Stimulated activated CD8-positive, alpha-beta memory T cell treated with anti-CD3 and anti-CD28 coated beads, Interleukin-2, amount 100 ng/mL, for 1 hour (primary cell): ENCODE measurements at places on chromosomes 4 and X.

DNA sequence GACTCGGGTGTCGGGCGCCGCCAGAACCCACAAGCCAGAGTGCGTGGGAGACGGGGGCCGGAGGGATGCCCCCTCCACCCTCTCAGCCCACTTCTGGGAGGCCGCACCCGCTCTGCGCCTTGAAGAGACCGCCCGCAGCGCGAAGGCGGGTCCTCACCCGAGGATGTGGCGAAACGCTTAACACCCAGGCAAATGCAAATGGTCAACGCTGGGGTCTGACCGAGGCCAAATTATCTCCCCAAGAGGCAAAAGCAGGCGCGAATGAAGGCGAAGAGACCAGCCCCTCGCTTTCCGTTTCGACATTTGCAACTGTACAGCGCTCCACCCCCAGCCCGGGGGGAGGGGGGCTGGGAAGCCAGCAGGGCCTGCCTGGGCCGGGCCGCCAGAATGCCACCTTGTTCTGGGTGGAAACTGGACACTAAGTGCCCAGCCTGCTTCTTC, 137.7 kb upstream of the ZIC3 start:
- no peak for DNase-seq

- DNase-seq = no peak
Observed at GRCh38 chrX:100748108-100748507, 16.2 kb upstream of the SYTL4 start.

DNA sequence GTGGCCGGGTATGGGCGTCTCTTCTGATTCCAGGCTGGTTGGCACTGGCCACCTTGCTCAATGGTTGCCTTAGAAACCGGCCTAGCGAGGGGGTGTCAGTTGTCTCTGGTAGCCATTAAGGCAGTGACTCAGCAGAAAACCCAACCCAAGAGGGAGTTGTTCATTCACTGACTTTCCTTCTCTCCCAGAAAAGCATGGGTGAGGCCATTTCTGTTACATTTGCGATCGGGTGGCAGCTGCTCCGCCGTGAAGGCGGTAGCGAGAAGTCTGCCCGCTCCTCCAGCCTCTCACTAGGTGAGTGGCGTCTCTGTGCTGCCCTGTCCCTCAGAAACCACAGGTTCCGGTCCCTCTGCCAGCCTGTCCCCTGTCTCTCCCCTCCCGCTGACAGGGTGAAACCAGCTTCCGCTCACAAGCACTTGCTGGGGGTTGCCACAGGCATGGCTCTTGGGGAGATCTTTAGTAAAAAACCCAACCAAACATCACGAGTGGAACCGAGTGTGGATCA, 17.4 kb downstream of the IRAK1 start:
- DNase-seq = no peak

- DNase-seq = no peak
Observed at GRCh38 chr4:78870056-78870455, 69.2 kb downstream of the PAQR3 start.

DNA sequence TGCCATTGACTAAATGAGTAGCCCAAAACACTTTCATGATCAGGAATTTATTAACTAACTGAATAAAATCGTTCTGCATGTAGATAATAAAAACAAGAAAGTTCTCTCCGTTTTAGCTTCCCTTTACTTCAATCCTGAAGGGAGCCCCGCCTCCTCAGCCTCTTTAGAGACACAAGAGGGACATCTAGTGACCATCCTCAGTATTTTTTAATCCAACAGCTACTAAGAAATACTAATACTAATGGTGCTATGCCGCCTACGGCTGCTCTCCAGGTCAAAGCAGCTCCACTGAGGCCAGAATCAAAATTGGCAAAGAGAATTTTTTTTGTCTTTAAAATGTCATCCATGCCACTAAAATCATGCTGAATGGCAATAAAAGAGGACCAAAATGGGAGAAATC, 3.2 kb upstream of the PCDH19 start:
- no peak for DNase-seq

DNA sequence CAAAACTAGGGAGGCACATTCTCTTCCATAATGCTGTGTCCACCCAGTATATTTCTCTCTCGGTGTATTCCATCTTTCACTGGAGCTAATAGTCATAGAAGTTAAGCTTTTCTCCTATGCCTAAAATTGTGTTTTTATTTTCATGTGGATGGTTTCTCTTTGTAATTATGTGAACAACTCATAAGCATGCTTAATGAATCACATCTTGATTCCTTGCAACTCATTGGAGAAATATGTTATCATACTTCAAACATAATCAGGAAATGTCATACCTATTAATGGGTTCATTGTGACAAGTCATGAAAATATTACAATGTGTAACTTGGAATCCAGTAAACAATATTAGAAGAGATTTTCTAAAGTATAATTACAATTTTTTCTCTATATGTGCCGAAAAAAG, 186.3 kb downstream of the SLC7A11 start:
- no peak for DNase-seq

GRCh38 chr4:123260653-123261052, 135.9 kb upstream of the SPRY1 start:
- no peak for DNase-seq

GRCh38 chrX:149522916-149523315, 17.8 kb upstream of the IDS start:
- DNase-seq = no peak

- no peak for DNase-seq
Observed at GRCh38 chr4:56127716-56128115, 179.0 kb downstream of the CEP135 start.

GRCh38 chr4:114423582-114423981, 175.0 kb upstream of the UGT8 start:
- DNase-seq = no peak
